ENCODE measurements at places on chromosomes 2 and 18. TPM values are rescaled to one million over a fixed set of nuclear protein-coding genes. Genes with fewer than 3 reads are reported as not detected.

GRCh38 chr2:235674146-235674545 is 180.3 kb downstream of the AGAP1 start:
- DNase-seq = no peak

DNA sequence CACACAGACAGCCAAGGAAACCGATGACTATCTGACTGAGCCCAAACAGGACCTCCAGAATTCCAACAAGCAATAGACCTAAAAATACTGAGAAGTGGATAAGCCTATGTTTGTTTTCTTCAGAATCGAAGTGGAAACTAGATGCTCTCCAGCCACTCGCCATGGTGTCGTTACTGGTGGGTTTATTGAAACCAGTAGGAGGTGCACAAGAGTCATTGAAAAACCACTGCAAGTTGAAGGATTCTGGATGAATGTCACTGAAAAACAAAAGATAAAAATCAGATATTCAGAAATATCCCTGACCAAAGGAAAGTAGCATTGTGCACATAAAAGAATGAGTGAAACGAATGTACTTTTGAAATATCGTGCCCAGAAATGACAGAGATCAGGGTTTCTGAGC is 15.3 kb downstream of the TM4SF20 start:
- no peak for DNase-seq

The MRPL44 gene
- 37.3 TPM for total RNA-seq

DNA sequence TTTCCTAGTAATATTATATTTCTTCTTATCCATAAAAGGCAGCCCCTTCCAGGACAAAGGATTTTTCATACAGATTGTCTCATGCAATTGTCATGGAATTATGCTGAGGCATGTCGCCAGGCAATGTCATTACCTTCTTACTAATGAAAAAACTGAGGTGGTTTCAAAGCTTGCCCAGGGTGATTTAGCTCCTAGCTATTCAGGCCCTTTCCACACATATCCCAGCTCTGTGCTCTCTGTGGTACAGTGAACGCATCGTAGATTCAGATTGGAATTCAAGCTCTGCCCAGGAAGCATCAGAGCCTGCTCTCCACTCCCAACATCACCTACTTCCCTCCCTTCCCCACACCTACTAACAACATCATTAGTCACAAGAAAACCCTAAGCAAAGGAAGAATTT is 60.1 kb downstream of the ATP8B1 start:
- DNase-seq = no peak

The FAM98A gene
- total RNA-seq = 79.2 TPM

- no peak for DNase-seq
Observed at GRCh38 chr2:109368798-109369197, 239.8 kb downstream of the SH3RF3 start.

DNA sequence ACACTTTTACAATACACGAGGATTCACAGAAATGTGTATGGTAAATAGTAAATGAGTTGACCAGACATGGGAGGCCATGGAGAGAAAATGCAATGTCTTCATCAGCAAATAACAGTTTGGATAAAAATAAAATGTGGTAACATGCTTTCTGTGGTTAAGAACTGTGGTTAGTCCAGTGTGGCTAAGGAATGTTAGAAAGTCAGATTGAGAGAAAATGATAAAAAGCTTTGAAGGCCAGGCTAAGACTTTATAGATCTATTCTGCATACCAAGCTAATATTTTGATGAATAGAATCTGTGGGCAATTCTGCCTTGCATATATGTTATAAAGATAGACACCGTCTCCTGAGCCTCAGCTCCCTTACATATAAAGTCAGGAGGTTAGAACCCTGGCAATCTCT is 215.9 kb downstream of the SOX11 start:
- no peak for DNase-seq

- no peak for DNase-seq
Observed at GRCh38 chr2:136796339-136796738, 31.0 kb downstream of the THSD7B start.

All from activated CD4-positive, alpha-beta T cell treated with anti-CD3 and anti-CD28 coated beads, Interleukin-2, amount 10 ng/mL, durations not matched to agents 24 days and 14 days (primary cell).